ENCODE measurements at places on chromosomes 16 and 17. TPM values are rescaled to one million over a fixed set of nuclear protein-coding genes. Genes with fewer than 3 reads are reported as not detected.

DHRS7C gene
- 3.1 TPM for total RNA-seq

GRCh38 chr17:80817321-80817845 lies 174.3 kb upstream of the CHMP6 start:
- no peak for DNase-seq

DNA sequence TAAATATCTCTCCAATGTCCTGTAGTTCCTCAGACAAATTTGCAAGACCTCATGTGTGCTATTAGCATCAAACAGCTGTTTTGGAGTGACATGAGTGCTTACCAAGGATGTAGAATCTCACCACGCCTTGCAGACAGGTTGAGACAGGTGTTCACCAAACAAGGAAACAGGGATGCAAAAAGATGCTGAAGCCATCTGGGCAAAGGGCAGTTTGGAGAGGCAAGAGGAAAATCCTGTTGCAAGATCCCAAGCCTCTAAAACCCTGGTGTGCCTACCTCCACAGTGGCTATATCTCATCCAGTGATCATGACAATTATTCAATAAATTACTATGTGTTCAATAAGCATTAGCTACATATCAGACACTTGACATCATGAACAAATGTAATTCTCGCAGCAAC lies 373.7 kb downstream of the SOX9 start:
- DNase-seq: no peak

DNA sequence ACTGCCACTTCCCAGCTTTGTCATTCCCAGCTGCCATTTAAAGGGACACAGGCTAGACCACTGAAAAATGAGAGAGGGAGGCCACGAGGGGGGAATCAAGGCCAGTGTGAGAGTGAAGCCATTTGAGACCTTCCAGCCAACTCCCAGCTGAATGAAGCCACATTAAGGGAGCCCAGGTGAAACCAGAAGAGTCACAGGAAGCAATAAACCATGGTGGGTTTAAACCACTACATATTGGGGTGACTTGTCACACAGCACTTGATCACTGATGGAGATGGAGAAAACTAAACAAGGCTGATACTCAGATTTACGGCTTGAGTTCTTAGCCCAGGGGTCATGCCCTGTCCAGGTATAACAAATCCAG lies 2.8 kb upstream of the NUBP1 start:
- DNase-seq: no peak

MSRB1 gene
- 32.7 TPM for total RNA-seq

Measured in left ventricle myocardium inferior (tissue), 1 donor.